ENCODE measurements at places on chromosomes 2 and 18.

GRCh38 chr2:105445976-105446375 is 47.1 kb upstream of the FHL2 start:
- DNase-seq = no peak

DNA sequence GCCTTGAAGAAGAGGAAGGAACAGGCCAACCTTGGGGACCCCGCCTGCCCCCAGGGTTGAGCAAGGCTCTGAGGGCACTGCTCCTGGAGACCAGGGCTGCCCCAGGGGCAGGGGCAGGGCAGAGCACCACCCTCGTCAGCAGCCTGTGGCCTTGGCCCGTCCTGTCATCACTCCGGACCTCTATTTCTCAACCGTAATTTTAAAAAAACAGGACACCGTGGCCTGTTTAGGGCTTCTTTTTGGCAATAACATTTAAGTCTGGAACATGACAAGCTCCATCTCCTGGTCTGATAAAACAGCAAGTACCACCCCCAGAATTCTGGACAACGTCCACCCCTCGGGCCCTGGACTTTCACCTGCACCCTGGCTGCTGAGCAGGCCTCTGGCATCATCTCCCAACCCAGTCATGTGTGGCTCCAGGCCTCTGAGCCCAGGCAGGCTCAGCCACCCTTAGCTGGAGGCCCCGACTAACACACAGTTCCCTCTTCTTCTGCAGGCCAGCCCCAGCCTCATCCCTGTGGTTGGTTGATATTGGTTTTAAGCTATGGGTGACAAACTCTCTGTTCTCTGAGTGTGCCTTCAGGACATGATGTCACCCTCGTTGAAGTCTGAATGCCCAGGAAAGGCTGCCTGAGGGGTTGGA is 22.6 kb upstream of the ID2 start:
- no peak for DNase-seq

DNA sequence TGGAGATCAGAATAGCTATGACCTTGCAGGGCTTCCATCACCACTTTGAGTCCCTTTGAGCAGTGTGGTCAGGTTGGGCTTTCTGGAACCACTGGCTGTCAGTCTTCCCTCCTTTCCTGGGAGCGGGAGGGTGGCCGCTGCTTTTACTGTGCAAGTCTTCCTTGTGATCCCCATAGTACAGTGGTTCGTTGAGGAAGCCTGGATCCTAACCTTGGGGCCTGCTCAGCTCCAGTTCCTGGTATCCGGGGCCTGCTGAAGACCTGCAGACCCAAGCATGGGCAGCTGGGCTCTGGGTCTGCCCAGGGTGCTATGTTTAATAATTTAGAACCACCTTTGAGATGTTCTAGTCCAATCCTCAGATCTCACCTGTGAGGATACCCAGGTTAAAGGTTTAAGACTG is 104.2 kb downstream of the CLIP4 start:
- DNase-seq = no peak

DNA sequence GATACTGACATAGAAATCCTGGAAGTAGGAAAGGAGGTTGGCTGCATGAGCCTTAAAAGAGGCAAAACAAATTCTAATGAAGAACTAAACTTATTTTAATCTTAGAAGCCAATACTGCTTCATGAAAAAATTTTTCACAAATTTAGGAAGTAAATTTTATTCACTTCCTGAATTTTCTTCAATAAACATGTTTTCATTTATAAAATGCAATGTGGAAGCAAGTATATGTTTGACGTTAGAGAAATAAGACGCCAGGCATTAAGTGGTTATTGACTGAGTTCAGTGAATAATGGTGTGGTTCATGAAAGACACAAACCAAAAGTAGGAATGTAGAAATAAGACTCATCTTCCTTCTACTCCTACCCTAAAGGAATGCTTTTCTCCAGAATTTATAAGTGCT is 136.4 kb downstream of the USP34 start:
- no peak for DNase-seq

DNA sequence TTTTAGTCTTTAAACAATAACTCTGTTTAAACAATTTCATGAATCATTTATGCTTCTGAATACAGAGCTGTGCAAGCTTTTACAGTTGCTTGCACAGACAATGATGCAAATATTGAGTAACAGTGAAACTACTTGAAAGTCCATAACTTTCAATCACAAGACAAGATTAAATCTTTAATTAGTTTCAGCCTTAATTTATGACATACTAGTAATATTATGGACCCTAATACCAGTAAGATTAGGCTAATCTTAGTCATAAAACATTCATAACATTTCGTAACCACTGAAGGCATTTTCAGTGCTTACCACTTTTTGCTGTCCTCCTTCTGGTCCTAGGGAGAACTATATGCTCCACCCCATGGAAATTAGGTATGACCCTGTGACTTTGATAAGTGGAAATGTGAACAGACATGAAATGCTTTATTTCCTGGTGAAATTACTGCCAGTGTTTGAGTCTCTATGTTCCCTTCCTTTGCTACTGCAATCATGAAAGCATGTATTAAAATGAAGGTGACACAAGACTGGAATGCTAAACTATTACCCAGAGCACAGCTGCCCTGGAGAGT is 1.8 kb upstream of the COBLL1 start:
- DNase-seq = no peak

DNA sequence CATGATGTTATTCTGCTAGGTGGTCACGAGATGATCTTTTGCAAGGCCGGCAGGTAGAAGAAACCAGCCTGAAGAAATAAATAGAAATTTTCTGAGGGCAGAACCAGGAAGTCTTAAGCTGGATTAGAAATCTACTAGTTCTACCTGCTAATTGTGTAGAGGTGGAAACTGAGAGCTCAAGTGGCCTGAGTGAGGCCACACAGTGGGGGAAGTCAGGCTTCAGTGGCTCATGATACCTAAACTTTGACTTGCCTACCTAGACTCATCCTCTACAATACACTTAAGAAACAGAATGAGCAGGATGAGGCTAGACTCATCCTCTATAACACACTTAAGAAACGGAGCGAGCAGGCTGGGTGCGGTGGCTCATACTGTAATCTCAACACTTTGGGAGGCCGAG is 134.9 kb upstream of the NDUFV2 start:
- no peak for DNase-seq

GRCh38 chr2:154067124-154067523 is 195.4 kb downstream of the GALNT13 start:
- no peak for DNase-seq

GRCh38 chr2:101892377-101892776 is 99.4 kb upstream of the IL1R2 start:
- DNase-seq = no peak

GRCh38 chr2:17878281-17879136 is at the start of gene KCNS3:
TSS of gene KCNS3 (plus strand) at chr2:17878667. CDS start at chr2:17931009, 52,342 bp downstream.
- DNase-seq = peak; percentile 8

DNA sequence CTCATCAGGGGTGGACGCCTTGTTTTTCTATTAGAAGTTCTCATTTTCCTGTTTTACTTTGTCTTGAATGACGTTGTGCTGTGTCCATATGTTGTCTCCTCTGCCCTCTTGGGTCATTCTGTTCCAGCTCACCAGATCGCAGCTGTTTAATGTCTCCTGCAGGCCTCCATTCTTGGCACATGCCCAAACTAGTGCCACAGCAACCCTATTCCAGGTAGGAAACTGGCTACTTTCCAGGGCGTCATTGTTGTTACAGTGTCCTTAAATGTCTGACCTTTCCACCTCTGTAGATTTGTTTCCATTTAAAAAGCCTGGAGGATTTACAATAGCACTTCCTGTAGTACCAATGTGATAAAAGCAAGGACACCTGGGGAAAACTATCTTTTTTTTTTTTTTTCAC is 500.7 kb downstream of the METTL4 start:
- no peak for DNase-seq

DNA sequence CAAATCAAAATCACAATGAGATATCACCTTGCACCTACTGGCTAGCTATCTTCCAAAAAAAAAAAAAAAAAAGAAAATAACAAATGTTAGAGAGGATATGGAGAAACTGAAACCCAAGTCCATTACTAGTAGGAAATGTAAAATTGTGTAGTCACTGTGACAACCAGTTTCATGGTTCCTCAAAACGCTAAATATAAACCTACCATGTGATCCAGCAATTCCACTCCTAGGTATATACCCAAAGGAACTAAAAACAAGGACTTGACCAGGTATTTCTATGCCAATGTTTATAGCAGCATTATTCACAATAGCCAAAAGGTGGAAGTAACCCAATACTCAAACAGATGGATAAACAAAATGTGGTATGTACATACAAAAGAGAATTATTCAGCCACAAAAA is 11.7 kb upstream of the SCRN3 start:
- no peak for DNase-seq

DNA sequence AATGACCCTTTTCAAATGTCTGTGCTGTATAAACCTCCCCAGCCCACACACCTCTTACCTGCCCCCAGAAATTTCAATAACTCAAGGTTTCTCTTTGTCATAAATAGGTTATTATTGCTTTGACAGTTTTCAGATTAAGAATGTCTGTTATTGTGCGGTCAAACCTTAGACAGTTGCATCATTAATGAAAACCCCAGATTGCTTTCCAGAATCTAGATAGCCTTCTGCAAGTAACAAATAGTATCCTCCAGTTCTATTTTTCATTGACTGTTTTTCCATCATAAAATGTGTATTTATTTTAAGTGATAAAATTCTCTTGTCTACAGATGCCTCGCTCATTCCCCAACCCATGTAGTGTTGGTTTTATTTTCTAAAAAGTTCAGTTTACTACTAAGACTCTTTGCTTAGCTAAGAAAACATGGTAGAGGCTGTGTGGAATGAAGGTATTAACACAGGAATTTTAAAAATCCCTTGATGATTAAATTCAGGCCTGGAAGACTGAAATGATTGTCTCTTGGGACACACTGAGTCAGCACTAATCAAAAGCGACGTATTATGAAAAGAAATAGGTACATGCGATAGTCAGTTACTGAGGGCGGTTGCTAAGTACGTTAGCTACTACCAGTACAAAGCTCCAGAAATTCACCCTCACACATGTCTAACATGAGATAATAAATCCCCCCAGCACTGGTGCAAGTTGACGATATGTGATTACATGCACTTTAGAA is 38.4 kb upstream of the ITGAV start:
- DNase-seq = no peak

DNA sequence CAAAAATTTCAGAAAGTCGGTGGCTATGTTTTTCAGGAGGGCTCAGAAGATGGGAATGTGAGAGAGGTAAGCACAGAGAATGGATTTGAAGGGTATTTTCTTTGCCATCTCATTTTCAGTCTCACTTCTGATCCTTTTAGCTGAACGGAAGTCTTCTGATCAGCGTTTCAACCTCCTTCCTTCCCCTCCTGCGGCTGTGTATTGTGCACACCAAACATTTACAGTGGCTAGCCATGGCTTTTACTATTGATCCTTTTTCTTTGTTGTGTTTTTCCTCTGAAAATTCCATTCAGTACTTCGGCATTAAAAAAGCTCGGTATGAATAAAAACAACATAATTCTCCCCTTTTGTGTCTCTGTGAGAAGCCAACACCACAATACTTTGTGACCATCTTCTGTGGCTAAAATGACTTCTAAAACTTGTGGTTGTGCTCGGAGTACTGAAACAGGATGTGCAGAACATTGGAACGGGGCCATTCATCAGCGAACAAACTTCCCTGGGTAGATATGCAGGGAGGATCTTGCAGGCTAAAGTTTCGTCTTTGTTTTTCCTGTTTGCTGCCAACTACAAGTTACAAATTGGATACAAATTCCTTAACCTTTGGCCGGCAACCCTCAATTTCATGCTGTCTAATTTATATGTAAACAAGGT is 260.8 kb upstream of the FAM98A start:
- DNase-seq = no peak

DNA sequence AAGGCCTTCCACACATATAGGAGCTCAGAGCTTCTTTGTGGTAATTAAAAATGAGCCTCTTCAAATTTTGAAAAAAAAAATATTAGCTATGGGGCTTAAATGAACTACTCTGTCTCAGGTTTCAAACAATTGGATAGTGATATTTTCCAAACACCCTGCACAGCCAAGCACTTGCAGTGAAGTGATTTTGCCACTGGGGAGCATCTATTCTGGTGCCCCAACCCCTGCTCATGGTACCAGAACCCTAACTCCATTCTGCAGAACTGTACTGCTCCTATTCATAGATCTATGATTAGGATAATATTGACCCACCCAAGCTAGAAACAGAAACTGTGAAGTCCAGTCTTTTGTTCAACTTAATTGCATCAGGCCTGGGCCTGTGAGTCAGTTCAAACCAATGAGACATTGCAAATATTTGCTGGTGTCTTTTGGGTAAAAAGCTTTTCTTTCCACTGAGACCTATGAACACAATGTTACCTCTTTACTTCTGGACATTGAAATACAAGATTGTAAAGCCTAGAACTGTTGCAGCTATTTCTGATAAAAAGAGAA is 324.0 kb downstream of the GALNT13 start:
- no peak for DNase-seq

GRCh38 chr2:238169708-238170251 is 11.0 kb downstream of the ERFE start:
- DNase-seq = no peak

GRCh38 chr18:4412286-4412685 is 42.8 kb downstream of the DLGAP1 start:
- DNase-seq = no peak

DNA sequence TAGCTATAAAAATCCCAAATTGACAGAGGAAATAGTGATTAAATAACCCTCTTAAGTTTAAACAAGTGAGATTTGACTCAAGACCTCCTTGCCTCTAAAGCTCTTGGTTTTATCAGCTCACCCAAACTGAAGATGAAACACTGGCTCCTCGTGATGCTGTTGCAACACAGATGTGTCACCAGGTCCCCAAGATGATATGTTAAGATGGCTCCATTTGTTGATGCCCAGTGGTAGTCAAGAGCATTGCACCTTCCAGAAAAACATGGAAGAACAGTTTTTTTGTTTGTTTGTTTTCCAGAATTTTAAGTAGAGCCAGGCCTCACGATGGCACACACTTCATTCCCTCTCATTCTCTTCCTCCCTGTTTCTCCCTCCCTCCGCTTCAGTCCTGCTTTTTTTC is 399.8 kb downstream of the TXNL1 start:
- no peak for DNase-seq

DNA sequence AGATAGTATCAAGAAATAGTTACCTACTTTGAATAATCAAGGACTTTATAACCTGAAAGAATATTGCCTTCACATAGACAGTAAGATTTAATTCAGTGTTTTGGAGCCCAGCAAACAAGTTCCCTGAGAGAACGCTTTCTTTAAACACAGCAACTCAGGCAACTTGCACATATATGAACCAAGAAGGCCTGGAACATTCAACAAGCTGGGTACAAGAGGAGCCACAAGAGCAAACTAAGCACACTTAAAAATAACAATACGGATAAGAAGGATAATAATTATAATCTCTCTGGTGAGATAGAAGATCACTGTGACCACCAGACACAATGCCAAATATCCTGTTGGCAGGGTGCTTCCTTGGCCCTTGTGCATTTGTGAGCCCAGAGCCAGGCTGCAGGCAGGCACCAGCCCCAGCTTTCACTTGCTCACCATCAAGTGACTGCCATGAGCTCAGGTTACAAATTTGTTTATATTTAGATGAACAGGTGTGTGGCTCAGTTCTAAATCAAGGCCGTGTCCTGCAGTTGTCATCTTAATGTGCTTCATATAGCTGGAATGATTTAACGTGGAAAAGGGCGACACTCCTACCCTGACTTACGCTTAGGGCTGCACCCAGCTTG is 446.6 kb downstream of the IRS1 start:
- DNase-seq = no peak

Data from activated CD4-positive, alpha-beta T cell treated with anti-CD3 and anti-CD28 coated beads, Interleukin-2, amount 50 U/mL, for 48 hours (primary cell).